ENCODE measurements at places on chromosomes 7 and 10. TPM values are rescaled to one million over a fixed set of nuclear protein-coding genes. Genes with fewer than 3 reads are reported as not detected.

Gene PRKCQ
- 1.0 TPM for total RNA-seq

Gene TLL2
- not detected for total RNA-seq

Gene CCM2
- total RNA-seq = 48.0 TPM

Gene PIP
- not detected for total RNA-seq

Measured in adrenal gland (tissue), 19 donors.